ENCODE measurements at places on chromosomes 4 and X. TPM values are rescaled to one million over a fixed set of nuclear protein-coding genes. Genes with fewer than 3 reads are reported as not detected.

DNA sequence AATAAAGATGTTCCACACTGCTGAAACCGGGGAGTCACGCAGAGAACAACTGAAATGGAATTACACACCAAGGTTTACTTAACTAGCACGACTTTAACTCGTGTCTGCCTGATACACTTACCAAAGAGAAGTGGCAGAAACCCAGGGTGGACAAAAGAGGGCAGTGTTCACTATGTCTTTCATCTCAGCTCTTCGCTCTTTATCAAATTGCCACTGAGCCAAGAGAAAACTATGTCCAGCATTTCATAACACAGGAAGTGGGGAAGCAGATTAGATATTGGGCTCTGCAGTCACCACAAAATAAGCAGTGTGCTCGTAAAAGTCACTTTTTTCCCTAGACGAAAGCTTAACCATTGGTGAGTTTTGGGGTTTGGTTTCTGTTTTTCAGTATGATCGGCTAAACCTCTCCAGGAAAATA, 155.7 kb downstream of the CHIC2 start:
- DNase-seq: peak; percentile 97
- H3K27me3 ChIP-seq: no peaks in the 10 kb centered on the region
- peak overlapping the region; percentile 96 for H3K27ac ChIP-seq
- H3K4me3 ChIP-seq: peak overlapping the region; percentile 22

DNA sequence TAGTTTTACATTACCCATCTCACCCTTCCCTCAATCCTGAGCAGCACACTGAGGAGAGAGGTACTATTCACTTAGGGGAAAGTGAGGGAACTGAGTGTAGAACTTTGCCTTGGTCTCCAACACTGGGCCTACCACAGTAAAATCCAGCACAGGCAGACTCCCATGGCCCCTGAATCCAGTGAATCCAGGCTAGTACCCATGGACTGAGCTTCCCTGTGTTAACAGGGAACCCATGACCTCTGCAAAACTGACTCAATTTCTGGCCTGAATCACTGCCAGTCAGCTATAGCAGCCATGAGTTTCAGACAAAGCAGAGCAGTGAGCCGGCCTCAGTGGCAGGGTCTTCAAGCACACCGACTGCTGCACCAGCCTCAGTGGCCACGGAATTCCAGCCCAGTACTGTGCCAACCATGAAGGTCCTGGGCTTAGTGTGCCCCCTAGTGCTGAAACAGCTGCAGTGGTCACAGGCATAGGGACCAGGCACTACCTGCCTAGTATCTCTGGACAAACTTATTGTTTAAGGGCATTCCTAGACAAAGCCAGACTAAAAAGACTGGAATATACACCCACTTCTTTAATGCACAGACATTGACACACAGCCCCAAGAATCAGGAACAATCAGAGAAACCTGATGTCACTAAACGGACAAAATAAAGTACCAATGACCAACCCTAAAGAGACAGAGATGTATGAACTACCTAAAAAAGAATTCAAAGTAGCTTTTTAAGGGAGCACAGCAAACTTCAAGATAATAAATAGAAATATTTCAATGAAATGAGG, 127.4 kb upstream of the RPL34 start:
- H3K4me1 ChIP-seq: no peaks in the 10 kb centered on the region
- H3K4me3 ChIP-seq: no peak overlapping the region
- H3K36me3 ChIP-seq: no peaks in the 10 kb centered on the region
- DNase-seq: peak; percentile 11
- H3K27ac ChIP-seq: no peak overlapping the region

DNA sequence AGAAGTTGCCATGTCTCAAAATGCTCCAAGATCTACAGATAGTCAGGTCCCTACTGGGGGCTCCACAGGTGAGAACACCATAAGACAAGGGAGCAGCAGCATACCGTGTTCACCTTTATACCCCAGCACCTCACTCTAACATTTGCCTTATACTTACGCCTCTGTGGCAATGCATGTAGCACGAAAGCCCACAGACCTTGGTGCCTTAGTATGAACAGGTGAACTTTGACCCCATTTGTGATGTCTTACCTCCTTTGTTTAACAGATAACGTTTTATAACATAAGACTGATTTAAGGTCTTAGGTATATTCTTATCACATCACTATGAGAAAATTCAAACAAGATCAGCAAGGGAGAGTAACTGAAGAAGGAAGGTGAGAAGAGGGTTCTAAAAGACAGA, 128.8 kb downstream of the ARX start:
- H3K27me3 ChIP-seq: no peaks in the 10 kb centered on the region
- no peak overlapping the region for H3K4me3 ChIP-seq
- no peak for DNase-seq

Gene AR
- total RNA-seq: 4.7 TPM

Data from IMR-90 (cell line).